ENCODE measurements at places on chromosomes 11 and 22. TPM values are rescaled to one million over a fixed set of nuclear protein-coding genes. Genes with fewer than 3 reads are reported as not detected.

DNA sequence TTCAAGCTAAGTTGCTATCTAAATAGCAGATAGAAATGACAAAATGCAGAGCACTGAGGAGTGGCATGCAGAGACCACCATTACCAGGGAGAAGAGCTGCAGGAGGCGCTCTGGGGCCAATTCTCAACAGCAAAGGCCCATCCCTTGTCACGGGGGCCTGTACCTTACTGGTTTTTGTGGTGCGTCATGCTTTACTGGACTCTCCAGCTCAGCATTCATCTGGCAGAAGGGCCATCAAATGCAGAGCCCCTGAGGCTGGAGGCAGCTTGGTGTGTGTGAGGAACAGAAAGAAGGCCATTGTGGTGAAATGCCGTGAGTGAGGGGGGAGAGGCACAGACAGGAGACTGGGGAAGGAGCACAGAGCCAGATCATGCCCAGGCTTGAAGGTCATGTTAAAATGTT is 56.5 kb upstream of the NAV2 start:
- peak; percentile 7 for DNase-seq
- no peak overlapping the region for H3K4me3 ChIP-seq
- no peak overlapping the region for H3K27ac ChIP-seq
- no peaks in the 10 kb centered on the region for H3K36me3 ChIP-seq
- H3K27me3 ChIP-seq, result no peaks in the 10 kb centered on the region
- no peaks in the 10 kb centered on the region for H3K4me1 ChIP-seq

DNA sequence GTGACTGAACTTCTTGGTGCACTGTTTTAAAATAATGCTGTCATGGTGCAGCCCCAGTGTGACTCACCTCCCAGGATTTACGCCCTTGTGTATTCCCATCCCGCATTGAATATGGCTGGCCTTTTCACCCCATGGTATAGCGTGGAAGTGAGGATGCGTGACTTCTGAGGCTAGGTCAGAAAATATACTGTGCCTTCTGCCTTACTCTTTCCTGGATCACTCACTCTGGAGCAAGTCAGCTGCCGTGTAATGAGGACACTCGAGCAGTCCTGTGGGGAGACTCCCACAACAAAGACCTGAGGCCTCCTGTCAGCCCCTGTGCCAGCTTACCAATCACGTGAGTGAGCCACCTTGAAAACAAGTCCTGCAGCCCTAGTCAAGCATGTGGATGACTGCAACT is 471.9 kb upstream of the KIRREL3 start:
- no peak overlapping the region for H3K4me3 ChIP-seq
- H3K27ac ChIP-seq, result no peak overlapping the region
- DNase-seq, result no peak

VSIG10L2 gene
- not detected for total RNA-seq

NCR3LG1 gene
- 1.9 TPM for total RNA-seq

PKP3 gene
- total RNA-seq, result 18.7 TPM

DNA sequence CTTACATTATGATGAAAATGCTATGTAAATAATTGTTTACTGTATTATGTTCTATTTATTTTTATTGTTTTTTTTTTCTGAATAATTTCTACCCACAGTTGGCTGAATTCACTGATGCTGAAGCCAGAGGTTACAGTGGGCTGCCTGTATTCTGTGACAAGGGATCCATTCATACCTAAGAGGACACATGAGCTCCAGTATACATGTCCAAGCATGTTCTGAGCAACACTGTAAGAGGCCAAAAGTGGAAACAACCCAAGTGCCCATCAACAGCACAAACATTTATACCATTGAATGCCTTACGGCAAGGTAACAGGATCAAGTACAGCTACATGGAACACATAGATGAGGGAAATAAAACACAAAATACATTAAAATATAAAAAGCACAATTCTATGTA is 1.4 kb upstream of the SRSF8 start:
- no peak for DNase-seq
- H3K36me3 ChIP-seq, result no peaks in the 10 kb centered on the region
- no peak overlapping the region for H3K27ac ChIP-seq
- peaks cover 10% of the 10 kb centered on the region for H3K4me1 ChIP-seq
- H3K27me3 ChIP-seq, result 0 out of 2 replicates have a peak, but pooled peaks cover 3% of the 10 kb centered on the region

- no peak overlapping the region for H3K4me3 ChIP-seq
- H3K36me3 ChIP-seq, result no peaks in the 10 kb centered on the region
- H3K27ac ChIP-seq, result no peak overlapping the region
- no peak for DNase-seq
These were observed 3.3 kb downstream of the PPP6R2 start for GRCh38 chr22:50346470-50346869.

DNA sequence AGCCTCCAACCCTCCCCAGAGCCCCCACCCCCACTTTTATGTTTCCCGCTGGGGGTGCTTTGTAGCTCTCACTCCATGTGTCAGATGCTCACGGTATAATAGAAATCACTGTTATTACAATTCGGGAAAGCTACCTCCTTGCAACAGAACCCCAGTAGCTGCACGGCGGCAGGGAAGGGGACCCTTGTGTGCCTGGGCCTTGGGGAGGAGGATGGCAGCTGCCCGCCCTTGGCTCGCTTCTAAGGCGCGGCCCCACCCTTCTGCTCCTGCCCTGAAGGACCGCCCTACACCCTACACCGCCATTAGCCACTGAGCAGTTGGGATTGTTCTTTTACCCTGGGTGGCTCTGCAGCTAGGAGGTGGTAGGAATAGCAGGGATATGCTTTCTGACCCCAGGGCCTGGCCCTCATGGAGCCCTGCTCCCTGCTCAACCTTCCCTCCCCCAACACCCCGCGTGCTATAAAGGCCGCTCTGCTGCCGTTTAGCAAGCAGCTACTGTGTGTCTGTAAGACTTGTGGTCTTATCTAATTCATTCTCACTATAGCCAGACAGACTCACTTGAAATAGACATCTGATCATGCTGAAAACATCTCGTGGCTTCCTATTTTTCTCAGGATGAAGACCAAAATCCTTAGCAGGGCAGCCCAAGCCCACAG is 219.7 kb downstream of the CEP164 start:
- H3K36me3 ChIP-seq, result no peaks in the 10 kb centered on the region
- DNase-seq, result peak; percentile 43
- peaks cover 19% of the 10 kb centered on the region for H3K4me1 ChIP-seq
- no peak overlapping the region for H3K27ac ChIP-seq
- H3K27me3 ChIP-seq, result no peaks in the 10 kb centered on the region

LAMTOR1 gene
- total RNA-seq, result 112 TPM

DNA sequence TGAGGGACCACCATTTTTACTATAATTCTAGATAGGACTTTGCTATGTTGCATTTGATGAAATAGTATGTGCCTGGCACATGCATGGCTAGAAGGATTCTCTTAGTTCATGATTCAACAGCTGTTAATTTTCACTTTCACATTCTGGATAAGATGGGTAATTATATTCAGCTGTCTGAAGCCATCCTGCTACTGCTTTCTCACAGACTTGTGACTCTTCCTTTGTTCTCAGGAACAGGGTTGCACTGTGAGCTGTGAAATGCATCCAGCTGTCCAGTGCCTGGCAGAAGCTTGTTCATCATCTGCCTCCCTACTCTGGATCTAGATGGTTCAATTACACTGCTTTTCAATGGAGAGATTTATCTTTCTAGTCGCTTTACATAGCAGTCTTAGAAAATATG is 610.1 kb upstream of the ANO5 start:
- H3K4me1 ChIP-seq, result no peaks in the 10 kb centered on the region
- H3K27me3 ChIP-seq, result no peaks in the 10 kb centered on the region
- no peak for DNase-seq
- no peaks in the 10 kb centered on the region for H3K36me3 ChIP-seq
- H3K4me3 ChIP-seq, result no peak overlapping the region
- no peak overlapping the region for H3K27ac ChIP-seq

- H3K4me3 ChIP-seq, result no peak overlapping the region
- no peak for DNase-seq
- peaks cover 27% of the 10 kb centered on the region for H3K4me1 ChIP-seq
- peaks cover 26% of the 10 kb centered on the region for H3K27me3 ChIP-seq
These were observed 5.6 kb downstream of the DUSP8 start for GRCh38 chr11:1566381-1567051.

PNPLA3 gene
- total RNA-seq, result 23.4 TPM

DNA sequence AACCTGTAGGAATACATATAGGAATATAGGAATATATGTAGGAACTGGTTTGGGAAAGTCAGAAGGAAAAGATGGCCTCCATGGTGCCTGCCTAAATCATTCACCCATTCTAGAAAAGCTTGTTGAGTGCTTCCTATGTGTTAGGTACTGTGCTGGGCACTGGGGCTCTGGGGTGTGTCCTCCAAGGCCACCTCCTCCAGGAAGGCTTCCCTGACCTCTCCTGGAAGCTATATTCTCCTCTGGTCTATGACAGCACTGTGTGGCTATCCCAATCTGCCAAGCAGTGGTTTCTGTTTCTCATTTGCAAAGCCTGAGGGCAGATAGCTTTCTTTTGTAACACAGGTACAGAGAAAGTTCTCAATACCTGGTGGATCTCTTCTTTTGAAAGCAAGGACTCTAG is 30.2 kb downstream of the IRAG1 start:
- H3K27me3 ChIP-seq, result no peaks in the 10 kb centered on the region
- no peaks in the 10 kb centered on the region for H3K36me3 ChIP-seq
- no peak for DNase-seq
- H3K27ac ChIP-seq, result no peak overlapping the region
- no peaks in the 10 kb centered on the region for H3K4me1 ChIP-seq
- H3K4me3 ChIP-seq, result no peak overlapping the region

BRSK2 gene
- 20.3 TPM for total RNA-seq

DNA sequence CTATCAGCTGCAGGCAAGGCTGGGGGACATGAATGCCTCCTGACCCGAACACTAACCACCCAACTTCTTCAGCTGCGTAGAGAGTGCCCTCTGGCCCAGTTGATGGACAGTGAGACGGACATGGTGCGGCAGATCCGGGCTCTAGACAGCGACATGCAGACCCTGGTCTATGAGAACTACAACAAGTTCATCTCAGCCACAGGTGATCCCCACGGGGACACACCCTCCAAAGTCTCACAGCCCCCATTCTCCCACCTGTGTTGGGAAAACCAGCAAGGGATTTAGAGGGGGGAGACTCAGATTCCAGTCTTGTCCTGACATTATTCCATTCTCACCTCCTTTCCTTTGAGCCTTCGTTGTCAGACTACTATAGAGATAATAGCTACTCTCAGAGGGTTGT is 912 bp downstream of the VPS51 start:
- no peaks in the 10 kb centered on the region for H3K27me3 ChIP-seq
- peaks cover 6% of the 10 kb centered on the region for H3K4me1 ChIP-seq
- no peak overlapping the region for H3K27ac ChIP-seq

DNA sequence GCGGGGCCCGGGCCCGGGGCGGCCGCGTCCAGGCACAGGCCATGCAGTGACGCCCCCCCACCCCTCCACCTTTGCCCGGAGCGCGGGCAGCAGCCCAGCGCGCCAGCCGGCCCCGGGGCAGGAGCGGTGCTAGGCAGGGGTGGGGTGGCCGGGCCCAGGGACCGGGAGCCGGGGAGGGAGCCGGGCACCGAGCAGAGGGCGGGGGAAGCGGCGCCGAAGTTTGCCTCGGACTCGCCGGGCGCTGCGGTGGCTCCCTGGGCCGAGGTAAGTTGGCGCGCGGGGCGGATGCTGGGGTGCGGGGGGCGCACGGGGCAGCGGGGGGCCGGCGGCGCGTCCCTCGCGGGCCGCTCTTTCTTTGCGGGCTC is 332 bp downstream of the TEAD1 start:
- H3K27ac ChIP-seq, result peak overlapping the region; percentile 90
- peak overlapping the region; percentile 65 for H3K4me3 ChIP-seq
- H3K4me1 ChIP-seq, result peaks cover 30% of the 10 kb centered on the region
- peaks cover 11% of the 10 kb centered on the region for H3K27me3 ChIP-seq
- no peaks in the 10 kb centered on the region for H3K36me3 ChIP-seq

MS4A6A gene
- total RNA-seq, result not detected

DNA sequence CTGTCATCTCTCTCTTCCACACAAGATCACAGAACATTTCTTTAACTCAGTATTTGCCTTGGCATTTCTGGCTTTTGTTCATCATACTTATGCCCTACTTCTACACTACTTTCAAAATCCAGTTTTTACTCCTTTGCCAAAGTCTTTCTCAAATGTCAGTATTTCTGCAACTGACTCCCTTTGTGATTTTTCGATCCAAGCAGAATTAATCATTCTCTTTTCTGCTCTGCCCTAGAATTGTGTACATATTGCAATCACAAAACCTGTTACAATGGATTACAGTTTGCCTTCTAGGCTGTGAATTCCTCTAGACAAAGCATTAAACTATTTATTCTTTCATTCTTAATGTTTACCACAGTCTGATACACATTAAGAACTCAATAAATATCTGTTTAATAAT is 33.3 kb upstream of the GLYAT start:
- no peak for DNase-seq
- no peaks in the 10 kb centered on the region for H3K4me1 ChIP-seq
- no peak overlapping the region for H3K27ac ChIP-seq
- H3K27me3 ChIP-seq, result no peaks in the 10 kb centered on the region

DNA sequence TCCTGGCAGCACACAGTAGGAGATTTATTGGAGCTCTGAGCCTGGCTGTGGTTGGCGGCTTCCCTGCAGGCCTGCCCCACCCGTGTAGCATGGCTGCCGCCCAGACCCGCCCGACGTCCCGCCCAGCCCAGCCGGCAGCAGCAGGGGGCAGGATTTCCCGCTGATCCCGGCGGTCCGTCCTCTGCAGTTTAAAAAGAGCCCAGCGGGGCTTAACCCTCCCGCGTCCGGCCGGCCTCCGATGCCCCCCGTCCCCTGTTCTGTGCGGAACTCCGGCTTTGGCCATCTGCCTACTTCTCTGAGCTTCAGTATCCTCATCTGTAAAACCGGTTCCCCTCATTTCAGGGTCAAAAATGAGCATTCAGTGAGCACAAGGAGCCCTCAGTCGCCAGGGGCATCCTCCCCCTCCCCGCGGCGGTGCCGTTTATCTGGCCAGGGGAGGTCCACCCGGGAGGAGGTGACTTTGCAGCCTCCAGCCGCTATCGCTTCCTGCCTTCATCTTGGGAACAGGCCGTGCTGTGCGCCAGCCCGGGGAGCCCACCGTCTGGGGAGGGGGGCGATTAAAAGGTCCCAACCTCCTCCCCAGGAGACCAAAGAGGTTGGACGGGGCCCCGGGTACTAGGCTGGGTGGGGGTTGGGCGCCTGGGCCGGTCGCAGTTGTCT is at the start of gene GAS2L1:
GAS2L1 (plus strand) TSS at position 476 of the 660 bp plus-strand sequence. CDS start 1,456 bp downstream, outside the sequence.
- H3K4me3 ChIP-seq, result peak within 1 kb of the TSS; percentile 88
- H3K27me3 ChIP-seq, result no peaks in the 10 kb centered on the region
- DNase-seq, result peak; percentile 80
- H3K27ac ChIP-seq, result peak within 1 kb of the TSS; percentile 84

GAL3ST3 gene
- total RNA-seq, result 48.0 TPM

Data from GM23338 (cell line).